Heart left ventricle (tissue), 16 donors: ENCODE measurements at places on chromosomes 13 and 19. TPM values are rescaled to one million over a fixed set of nuclear protein-coding genes. Genes with fewer than 3 reads are reported as not detected.
A peak's percentile ranks its signal among the peaks of the same experiment; 100 is the strongest.

GRCh38 chr13:100540621-100541020 lies 48.0 kb downstream of the GGACT start:
- no peak for DNase-seq

GRCh38 chr19:1864480-1865171 lies 1.2 kb upstream of the KLF16 start:
- peak; percentile 88 for DNase-seq

GRCh38 chr19:38527466-38528136 lies 90.2 kb downstream of the MAP4K1 start:
- no peak for DNase-seq

DNA sequence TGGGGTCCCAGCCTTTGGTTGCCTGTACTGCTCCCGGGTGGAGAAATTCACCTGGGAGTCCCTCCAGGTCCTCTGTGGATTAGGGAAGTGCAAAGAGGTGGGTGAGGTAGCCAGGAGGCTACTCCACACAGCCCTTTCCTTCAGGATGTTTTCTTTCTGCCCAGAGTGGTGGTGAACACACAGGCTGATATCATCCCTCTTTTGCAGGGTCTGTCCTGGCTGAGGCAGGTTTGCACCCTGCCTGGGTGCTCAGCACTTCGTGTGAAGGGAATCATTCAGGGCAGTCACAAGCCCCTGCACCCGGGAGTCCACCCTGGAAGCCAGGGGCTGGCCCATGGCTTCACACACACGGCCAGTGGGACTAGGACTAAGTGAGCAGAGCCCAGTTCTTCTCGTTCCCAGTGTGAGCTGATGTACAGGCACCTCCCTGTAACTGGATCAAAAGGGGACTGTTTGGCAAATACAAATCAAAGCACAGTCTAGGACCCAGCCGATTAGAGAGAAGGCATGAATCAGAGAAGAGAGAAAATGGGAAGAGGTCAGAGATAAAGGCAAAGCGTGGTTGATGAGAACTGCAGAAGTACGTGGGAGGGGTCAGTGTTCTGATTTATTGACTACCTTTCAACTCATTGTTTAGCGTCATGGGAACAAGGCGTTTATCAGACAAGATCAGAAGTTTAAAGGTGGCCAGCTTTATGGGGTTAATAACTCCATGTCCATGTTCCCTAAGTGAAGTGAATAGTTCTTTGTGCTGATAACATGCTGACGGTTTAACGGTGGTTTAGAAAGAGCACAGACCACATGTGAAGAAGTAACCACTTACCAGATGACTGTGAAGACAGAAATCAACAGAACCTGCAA lies 30.4 kb upstream of the SPATA13 start:
- no peak for DNase-seq

DNA sequence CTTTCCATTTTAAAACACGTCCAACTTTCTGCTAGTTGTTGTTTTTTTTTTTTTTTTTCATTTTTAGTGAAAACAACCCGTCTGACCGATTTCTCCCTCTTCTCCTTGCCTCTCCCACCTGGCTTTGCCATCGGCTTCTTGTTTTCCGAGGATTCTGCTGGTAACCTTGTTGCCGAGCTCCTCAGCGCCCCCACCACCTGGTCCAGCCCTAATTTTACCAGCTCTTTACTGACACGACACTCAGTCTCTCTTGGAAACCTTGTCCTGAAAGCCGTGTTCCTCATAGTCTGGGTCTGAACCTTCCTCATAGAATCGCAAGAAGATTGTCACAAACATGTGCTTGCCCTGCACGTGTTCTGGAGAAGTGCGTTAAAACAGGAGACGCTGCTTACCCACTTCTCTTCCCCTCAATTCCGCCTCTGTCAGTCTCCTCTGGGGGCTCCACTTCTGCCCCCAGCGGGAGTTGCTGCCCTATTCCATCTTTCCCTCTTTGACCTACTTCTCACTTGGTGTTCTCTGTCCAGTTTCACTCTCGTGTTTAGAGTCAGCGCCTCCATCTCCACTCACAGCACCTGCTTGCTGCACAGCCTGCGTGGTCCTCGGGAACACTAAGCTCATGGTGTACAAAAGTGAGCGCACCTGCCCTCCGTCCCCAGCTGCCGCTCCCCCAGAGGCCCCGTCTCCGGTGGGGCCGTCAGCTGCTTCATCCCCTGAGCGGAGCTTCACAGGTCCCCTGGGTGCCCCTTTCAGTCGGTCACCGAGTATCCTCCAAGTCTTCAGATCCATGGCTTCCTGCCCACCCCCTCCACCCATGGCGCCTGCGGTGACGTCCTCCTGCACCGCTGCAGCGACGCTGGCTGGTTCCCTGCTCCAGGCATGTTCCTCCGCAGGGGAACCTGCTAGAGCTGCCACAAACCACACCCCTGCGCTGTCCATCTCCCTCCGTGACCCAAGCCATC lies 65.1 kb downstream of the TM9SF2 start:
- DNase-seq, result no peak

DNA sequence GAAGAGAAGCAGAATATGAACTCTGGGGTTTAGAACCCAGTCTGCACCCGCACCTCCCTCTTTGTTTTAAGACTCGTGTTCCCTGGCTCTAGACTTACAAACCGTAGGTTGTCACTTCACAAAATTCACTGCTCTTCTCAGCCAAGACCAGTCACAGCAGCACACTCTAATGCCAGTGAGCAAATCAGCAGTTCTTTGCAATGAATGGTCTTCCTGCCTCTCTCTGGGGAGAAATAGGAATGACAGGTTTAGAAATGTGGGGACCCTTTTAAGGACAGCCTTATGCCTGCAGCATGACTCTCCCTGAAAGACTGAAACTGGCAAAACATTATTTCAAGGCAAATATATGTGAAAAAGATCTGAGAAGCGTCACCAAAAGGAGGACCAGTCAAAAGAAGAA lies 156.9 kb downstream of the KCTD15 start:
- DNase-seq, result no peak

- no peak for DNase-seq
Measured at GRCh38 chr19:40006273-40006691, 9.4 kb downstream of the ZNF546 start.

DNA sequence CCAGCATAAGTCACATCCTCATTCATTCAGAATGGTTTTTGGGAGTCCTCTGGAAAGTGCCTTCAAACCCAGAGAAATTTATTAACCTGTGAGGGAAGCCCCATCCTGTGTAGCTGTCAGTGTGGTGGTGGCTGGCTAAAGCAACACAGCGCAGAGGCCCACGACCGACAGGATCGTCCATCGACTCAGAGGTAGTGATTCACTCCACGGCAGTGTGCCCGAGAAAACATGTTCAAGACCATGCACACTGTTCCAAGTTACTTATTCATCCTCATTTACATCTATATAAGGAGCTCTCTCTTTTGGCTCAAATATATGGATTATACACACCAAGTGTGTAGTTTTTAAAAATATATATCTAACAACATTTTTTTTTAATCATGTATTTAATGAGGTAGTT lies 96.3 kb upstream of the SLC15A1 start:
- DNase-seq, result no peak

DNA sequence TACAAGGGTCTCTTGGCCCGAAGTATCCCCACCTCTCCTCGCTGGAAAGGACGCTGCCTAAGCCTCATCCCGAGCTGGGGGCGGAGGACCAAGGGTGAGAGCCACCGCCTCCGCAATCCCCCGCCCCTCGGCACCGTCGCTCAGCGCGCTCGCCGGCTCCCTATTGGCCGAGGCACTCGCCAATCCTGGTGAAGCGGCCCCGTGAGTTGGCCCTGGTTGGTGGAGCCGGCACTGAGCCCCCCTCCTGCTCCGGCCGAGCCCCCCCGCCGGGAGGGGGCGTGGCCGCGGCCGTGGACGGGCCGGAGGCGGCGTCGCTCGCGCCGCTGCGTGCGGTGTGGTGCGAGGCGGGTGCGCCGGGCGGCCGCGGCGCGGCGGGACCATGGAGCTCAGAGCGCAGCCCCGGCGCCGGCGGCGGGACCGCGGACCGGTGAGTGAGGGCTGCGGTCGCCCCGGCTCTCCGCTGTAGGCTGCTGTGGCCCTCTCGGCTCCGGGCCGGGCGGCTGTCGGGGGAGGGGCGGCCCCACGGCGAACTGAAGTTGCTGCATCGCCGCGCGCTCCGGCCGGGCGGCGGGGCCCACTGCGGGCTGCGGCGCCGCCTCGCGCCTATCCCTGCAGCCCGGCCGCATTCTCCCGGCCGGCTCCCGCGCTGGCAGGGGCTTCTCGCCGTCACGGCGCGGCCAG lies at the start of gene WASF3:
TSS of gene WASF3 (plus strand) at position 291 of the 681 bp plus-strand sequence. CDS start 84,588 bp downstream, outside the sequence.
- peak; percentile 96 for DNase-seq

- no peak for DNase-seq
Measured at GRCh38 chr19:54493967-54494585, 8.6 kb upstream of the LAIR2 start.

- peak; percentile 73 for DNase-seq
Measured at GRCh38 chr19:35352448-35353304, 5.0 kb downstream of the FFAR1 start.

DNA sequence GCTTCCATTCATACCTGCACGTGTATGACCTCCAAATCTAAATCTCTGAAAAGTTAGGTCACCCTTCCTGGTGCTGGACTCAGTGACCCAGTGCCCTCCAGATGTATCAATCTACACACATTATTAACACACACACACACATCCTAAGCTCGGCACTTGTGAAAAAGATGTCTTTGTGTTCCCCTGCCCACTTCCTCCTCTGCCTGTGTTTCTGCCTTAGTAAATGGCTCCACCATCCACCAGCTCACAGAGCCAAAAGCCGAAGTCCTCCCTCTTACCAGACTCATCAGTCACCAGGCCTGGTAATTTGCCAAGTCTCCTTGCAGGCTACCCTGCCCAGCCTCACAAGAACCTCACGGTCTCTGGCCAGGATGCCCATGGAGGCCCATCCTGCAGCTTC lies 131.5 kb downstream of the SHISA2 start:
- DNase-seq, result no peak

- DNase-seq, result peak; percentile 79
Measured at GRCh38 chr19:5690955-5691821, 1.1 kb downstream of the RPL36 start.

- no peak for DNase-seq
Measured at GRCh38 chr13:95073747-95074311, 227.4 kb downstream of the ABCC4 start.

GRCh38 chr13:36567485-36567884 lies 106.3 kb upstream of the SERTM1 start:
- DNase-seq, result no peak

- no peak for DNase-seq
Measured at GRCh38 chr19:21698215-21698614, 69.2 kb downstream of the ZNF100 start.

- DNase-seq, result no peak
Measured at GRCh38 chr13:93298713-93299112, 72.1 kb downstream of the GPC6 start.

DNA sequence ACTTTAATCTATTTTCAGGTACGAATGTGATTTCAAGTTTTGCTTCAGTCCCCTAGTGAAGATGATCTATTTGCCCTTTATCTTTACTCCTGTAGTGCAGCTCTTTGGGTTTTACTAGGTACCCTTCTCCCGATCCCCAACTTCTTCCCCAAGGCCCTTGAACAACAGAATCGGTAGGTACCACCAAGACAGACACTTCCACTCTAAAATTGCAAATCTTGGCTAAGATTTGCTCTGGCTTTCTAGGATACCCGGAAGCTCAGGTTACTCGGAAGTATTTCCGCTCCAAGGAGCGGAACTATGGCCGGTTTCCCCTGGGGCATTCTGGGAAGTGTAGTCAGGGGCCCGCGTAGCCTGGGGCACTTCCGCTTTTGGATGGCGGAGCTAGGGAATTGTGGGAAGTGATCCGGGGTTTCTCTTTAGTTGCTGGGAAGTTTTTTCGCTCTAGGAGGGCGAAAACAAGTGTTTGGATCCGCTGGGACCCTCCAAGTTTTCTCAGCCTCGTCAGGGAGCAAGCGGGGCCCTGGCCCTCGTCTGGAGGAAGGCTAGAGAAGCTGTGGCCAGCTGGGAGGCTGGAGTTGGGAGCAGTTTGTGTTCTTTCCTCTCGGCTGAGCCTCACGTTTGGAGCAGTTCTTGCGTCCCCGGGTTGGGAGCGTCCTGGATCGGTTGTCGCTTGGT lies 5.1 kb upstream of the ZNF227 start:
- peak; percentile 94 for DNase-seq

- no peak for DNase-seq
Measured at GRCh38 chr13:46360604-46361003, 26.4 kb downstream of the RUBCNL start.

- no peak for DNase-seq
Measured at GRCh38 chr13:109781384-109782065, 4.9 kb downstream of the IRS2 start.

CGB1 gene
- not detected for total RNA-seq

OR7C1 gene
- total RNA-seq, result not detected

TUBGCP3 gene
- total RNA-seq, result 21.5 TPM

COG6 gene
- 32.9 TPM for total RNA-seq

PLVAP gene
- total RNA-seq, result 8.6 TPM

ZNF534 gene
- 0.46 TPM for total RNA-seq

PLA2G4C gene
- 35.4 TPM for total RNA-seq

SELENOV gene
- total RNA-seq, result not detected

EFNB2 gene
- total RNA-seq, result 9.5 TPM

ZNF709 gene
- 1.2 TPM for total RNA-seq

SMIM44 gene
- total RNA-seq, result not detected

ASF1B gene
- total RNA-seq, result 7.0 TPM

PSG6 gene
- not detected for total RNA-seq

IGFL1 gene
- not detected for total RNA-seq
